T-helper 1 cell treated with Interleukin-12 subunit alpha and Interleukin-12 subunit beta and Interleukin-4 antibody, amounts not matched to agents 30 ng/mL and 1 ng/mL, for 36 hours (primary cell): ENCODE measurements at places on chromosomes 16 and 17. TPM values are rescaled to one million over a fixed set of nuclear protein-coding genes. Genes with fewer than 3 reads are reported as not detected.

The USP31 gene
- 7.0 and 7.7 TPM in 2 replicates for total RNA-seq

The ALDOA gene
- 1,204 and 1,207 TPM in 2 replicates for total RNA-seq

The MRPS34 gene
- total RNA-seq = 112 and 118 TPM in 2 replicates

The ATP1B2 gene
- total RNA-seq = 0.22 and 0.37 TPM in 2 replicates

The TEX14 gene
- 0.44 TPM in 2 replicates for total RNA-seq

The SCNN1B gene
- total RNA-seq = not detected in 2 replicates

The DOK4 gene
- 2.6 and 3.6 TPM in 2 replicates for total RNA-seq

The CSH1 gene
- not detected in 2 replicates for total RNA-seq

The SLC12A3 gene
- total RNA-seq = not detected in 2 replicates

The SYNGR3 gene
- 20.8 and 23.2 TPM in 2 replicates for total RNA-seq

The FBXW10B gene
- 3.6 and 4.6 TPM in 2 replicates for total RNA-seq

The LPCAT2 gene
- total RNA-seq = 1.3 and 2.7 TPM in 2 replicates

The ANKRD40CL gene
- not detected in 2 replicates for total RNA-seq

The CNTNAP4 gene
- total RNA-seq = not detected in 2 replicates

The C16orf96 gene
- 0.07 and 0.15 TPM in 2 replicates for total RNA-seq

The KRTAP2-1 gene
- total RNA-seq = not detected in 2 replicates

The PTX4 gene
- total RNA-seq = not detected in 2 replicates
